ENCODE measurements at places on chromosomes 16 and 17.
A peak's percentile ranks its signal among the peaks of the same experiment; 100 is the strongest.

GRCh38 chr16:78147911-78148401 lies 48.5 kb downstream of the WWOX start:
- DNase-seq: no peak

GRCh38 chr16:84244728-84245127 lies 4.9 kb upstream of the KCNG4 start:
- no peak for DNase-seq

GRCh38 chr16:63695347-63695746 lies 1426.5 kb downstream of the CDH11 start:
- DNase-seq: no peak

GRCh38 chr17:45792995-45793755 lies 9.1 kb downstream of the CRHR1 start:
- DNase-seq: peak; percentile 40

GRCh38 chr17:31309556-31309955 lies 4.3 kb downstream of the EVI2B start:
- DNase-seq: no peak

DNA sequence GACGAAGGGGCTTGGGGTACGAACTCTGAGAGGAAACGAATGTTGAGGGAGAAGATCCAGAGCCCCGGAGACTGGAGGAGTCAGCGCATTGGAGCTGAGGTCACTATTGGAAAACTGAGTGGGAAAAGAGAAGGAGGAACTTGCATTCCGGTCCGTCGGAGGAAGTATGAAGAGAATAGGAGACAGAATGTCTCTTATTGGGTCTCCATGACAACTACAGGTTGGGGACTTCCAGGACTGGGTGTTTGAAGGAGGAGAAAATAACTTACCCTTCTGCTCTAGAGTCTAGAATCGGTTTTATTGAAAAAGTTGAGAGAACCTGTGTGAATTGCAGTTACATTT lies 537 bp downstream of the GOSR1 start:
- peak; percentile 17 for DNase-seq

DNA sequence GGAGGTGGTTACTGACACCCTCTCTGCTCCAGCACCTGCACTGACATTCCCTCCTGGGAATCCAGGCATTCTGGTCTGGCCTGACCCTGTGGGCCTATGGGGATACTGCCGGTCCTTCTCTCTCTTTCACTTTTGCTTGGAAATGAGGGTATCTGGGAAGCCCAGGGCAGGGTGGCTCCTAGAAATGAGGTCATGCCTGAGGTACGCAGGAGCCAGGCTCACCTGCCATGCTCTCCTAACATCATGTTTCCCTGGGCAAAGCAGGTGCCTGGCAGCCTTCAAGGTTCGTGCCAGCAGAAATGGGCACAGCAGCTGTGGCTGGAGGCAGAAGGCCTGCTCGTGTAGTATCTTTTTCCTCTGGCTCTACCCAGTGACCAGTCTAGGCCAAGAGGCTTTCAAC lies 3.3 kb downstream of the ITGA3 start:
- no peak for DNase-seq

DNA sequence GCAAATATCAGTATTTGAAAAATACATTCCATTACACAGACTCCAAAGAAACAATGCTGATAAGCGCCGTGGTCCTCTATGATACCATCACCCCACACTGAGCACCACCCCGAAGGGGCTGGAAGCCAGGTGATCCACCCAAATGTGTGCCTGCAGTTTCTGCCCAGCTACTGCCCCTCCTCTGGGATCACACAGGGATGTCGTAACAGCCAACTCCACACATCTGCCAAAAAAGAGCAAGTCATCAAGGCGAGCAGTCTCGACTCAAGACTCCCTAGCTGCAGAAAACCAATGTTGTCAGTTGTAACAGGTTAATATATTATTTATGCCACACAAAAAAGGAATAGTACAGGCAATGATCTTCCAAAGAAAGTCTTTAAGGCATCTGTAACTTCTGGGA lies 21.0 kb downstream of the CYB5D2 start:
- no peak for DNase-seq

DNA sequence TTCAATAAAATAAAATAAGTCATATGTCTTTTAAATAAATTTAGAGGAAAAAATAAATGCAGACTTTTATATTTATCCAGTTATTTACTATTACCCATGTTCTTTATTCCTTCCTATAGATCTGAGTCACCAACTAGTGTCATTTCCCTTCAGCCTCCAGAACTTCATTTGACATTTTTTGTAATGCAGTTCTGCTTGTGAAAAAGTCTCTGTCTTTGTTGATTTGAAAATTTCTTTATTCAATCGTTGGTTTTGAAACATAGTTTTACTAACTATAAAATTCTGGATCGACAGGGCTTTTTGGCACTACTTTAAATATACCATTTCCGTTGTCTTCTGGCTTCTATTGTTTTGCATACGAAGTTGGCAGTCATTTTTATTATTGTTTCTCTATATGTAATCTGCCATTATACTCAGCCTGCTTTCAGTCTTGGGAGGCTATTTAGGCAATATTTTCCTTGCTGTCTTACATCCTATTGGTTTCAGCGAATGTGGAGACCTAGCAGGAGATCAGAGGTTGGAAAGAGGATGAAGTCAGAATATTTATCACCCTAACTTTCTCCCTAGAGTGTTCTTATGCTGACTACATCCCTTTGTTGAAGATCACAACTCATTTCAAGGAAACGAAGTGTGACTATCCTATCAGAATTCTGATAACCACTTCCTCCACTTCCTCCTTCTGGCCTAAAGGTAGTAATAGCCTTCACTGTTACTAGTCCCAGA lies 42.0 kb upstream of the SLC6A2 start:
- no peak for DNase-seq

GRCh38 chr17:21034340-21035235 lies 8.2 kb downstream of the USP22 start:
- DNase-seq: no peak

DNA sequence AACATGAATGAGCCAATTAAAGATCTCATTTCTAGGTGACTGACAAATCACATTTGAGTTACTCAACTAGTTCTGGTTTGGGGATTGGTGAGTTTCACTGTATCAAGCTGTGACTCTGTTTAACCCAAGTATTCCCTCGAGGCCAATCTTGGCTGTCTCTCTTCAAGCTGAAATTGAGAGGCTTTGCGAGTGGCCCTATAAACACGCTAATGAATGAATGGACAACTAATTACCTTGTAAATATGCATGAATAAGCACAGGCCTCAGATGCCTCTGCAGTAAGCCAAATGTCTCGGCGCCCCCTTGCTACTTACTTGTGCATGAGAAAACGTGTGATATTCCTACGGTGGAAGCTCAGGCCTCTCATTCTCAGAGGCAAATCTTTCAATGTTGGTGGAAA lies 450.3 kb upstream of the PSMD7 start:
- no peak for DNase-seq

DNA sequence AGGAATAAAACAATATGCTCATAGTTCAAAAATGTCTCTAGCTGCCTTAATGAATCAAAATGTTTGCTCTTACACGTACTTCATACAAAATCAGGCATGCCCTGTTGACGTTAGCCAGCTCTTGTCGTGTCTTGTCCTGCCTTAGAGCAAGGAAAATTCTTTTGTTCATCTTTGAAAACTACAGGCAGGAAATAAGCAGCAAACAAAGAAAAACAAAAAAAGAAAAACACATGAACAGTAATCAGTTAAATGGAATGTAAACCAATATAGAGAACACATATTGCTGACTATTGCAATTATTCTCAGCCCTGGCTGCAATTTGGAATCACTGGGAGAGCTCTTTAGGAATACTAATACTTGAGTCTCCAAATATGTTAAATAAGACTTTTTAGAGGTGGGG lies 1.7 kb downstream of the CAPNS2 start:
- DNase-seq: no peak

- peak; percentile 68 for DNase-seq
These were observed 14.7 kb upstream of the BCAR1 start for GRCh38 chr16:75265911-75266701.

GRCh38 chr17:29544066-29544465 lies 22.8 kb downstream of the ABHD15 start:
- no peak for DNase-seq

GRCh38 chr16:19114359-19115147 lies 789 bp downstream of the ITPRIPL2 start:
- peak; percentile 68 for DNase-seq

All from Daoy (cell line).